ENCODE measurements at places on chromosomes 1 and 21.

GRCh38 chr1:212977781-212978645 lies 27.7 kb downstream of the VASH2 start:
- no peak for DNase-seq

- DNase-seq = no peak
Observed at GRCh38 chr1:221228594-221228993, 349.4 kb downstream of the HLX start.

DNA sequence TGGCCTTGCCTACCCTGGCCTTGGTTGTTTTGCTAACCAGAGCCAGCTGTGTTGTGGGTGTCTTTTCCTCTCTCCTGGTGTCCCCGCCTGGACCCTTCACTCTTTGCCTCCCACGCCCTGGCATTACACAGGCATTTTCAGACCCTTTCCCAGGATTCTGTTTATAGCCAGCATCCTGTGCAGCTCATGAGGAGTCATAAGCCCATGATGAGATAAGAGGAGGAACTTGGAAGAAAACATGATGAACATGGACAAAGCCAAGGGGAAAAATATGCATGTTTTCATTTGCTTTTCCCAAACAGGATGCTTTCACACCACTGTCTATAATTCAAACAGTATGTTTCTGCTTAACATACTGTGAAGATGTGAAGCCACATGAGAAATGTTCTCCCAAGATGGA lies 18.7 kb upstream of the WARS2 start:
- no peak for DNase-seq

DNA sequence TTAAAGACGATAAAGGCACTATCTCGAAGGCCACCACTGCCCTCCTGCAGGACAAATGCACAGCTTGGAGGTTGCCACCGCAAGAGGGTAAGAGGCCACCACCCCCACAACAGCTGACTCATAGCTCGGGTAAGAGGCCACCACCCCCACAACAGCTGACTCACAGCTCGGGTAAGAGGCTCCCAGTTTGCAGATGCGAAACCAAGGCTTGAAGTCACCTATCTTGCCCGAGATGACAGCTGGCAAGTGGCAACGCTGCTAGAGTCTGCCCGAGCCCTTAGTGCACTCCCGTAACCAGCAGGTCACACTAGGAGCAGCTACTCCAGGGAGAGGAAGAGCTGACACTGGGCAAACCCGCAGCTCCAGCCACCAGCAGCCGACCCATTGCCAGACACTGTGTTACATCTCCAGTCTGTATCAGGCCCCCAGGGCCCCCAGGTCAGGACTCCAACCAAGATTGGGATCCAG lies 17.1 kb upstream of the SPSB1 start:
- DNase-seq = peak; percentile 43

GRCh38 chr1:32184650-32185049 lies 5.2 kb downstream of the TXLNA start:
- no peak for DNase-seq

DNA sequence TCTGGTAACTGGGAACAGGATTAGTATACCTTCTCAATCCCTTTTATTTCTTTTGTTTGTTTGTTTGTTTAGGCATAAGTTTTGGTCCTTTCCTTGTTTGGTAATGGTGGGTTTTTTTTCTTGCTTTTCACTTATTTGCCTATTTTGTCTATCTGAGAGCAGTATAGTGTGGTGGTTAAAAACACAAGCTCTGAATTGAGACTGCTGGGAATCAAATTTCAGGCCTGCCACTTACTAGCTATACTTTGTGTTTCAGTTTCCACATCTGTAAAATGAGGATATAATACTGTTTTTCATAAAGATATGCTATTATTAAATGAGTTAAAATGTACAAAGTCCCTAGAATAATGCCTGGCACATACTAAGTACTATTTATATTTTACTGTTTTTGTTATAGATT lies 81.6 kb upstream of the IVNS1ABP start:
- DNase-seq = no peak

GRCh38 chr1:59605184-59605583 lies 209.6 kb upstream of the HOOK1 start:
- DNase-seq = no peak

DNA sequence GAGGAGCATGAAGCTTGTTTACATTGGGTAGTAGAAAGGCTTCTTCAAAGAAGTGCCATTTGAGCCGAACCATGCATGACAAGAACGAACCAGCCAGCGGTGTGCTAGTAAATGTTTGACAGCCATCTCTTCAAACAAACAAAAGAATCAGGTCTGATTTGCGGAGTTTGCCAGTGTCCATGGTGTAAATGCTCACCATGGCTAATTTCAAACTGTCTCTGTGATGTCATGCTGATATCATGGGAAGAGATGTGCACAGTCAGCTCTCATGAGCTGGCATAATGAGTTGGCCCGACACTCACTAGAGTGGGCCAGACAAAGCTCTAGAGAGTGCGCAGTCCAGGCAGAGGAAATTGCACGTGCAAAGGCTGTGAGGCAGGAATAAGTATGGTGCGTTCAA lies 101.1 kb downstream of the KAZN start:
- no peak for DNase-seq

GRCh38 chr1:5970610-5971273 lies 21.5 kb downstream of the NPHP4 start:
- DNase-seq = no peak

DNA sequence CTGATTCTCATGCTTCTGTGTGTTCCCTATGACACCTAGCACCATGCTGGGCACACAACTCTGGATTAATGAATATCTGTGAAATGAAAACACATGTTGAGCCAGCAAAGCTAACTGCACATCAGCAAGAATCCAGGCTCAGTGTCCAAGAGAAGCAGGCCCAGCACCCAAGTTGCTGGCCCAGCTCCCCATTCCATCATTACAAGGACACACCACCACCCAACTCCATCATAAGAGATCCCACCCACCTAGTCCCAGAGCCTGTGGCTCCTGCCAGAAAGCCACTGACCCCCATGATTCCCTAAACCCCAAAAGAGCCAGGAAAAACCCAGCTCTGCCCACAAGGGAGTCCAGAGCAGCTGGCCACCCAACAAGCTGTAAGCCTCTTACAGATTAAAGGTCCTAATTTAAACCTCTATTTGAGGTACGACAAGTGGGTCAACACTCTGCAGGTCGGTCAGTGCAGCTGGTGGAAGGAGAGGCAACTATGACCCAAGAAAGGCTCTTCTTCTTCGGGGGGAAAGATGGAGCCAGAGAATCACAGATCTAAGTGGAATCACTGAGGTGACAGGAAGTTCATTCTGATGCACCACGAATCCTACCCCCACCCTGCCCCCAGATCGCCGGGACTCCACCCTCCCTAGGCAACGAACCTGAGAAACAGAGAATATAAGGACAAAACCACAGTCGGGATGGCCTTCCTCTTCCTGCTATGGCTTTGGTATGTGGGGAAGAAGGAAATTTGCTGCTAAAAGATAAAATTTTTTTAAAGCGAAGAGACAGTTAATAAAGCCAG lies 58.2 kb downstream of the CD34 start:
- no peak for DNase-seq

DNA sequence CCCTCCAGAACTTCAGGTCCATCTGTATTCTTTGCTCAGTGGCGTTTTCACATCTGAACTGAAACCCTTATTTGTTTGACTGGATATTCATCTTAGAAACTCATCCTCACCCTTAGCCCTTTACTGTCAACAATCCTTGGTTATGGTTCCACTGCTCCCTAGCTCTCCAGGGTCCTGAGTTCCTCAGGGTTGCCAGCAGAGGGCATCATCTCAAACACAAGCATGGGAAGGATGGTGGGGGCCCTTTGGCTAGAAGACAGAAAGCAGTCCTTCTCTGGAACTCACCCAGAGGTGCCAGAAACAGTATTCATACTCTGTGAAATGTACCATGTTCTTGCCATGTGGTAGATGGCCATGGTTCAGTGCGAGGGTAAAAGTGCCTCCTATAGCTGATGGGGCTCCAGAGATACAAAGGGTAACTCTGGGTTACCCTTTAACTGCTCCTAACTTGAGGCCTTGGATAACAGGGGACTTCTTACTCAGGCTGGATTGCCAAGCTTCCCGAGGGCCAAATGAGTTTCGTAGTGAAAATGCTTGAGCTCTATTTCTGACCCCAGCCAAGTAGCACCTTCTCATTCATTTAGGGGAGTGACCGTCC lies 11.3 kb downstream of the NCSTN start:
- DNase-seq = peak; percentile 28

GRCh38 chr1:54989473-54989872 lies 9.0 kb downstream of the TMEM61 start:
- DNase-seq = no peak

DNA sequence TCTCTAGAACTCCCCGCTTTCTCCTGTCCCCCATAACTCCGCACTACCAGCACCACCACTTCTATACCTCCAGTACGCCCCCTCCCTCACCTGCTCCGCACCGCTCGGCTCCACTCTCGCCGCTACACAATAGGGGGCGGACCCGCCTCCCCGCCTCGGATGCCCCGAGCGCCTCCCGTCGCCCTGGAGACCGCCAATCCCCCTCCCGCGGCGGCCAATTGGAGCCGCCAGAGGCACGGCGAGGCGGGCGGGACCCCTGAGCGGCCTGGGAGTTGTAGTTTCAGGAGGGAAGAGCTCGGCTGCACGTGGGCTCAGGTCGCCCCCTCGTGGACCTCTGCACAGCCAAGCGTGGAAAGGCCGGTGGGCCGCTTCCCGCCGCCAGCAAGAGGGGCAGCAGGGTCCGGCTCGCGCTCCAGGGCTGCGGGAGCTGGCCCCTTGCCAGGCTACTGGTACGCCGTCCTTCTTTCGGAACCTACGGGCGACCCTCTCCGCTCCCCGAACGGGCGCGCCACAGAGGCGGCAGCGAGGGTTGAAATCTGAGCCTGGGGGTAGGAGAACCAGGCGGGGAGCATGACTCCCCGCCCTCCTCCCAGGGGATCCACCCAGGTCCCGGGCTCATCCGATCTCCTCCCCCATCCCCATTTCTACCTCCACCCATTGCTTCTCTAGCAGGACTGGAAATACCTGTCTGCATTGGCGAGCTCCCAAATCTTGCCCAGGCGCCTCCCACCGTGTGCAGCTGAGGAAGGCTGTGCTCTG lies at the start of gene IGSF9:
TSS of gene IGSF9 (minus strand) at position 131 of the 759 bp plus-strand sequence. CDS start 2,159 bp downstream, outside the sequence.
- DNase-seq = no peak

DNA sequence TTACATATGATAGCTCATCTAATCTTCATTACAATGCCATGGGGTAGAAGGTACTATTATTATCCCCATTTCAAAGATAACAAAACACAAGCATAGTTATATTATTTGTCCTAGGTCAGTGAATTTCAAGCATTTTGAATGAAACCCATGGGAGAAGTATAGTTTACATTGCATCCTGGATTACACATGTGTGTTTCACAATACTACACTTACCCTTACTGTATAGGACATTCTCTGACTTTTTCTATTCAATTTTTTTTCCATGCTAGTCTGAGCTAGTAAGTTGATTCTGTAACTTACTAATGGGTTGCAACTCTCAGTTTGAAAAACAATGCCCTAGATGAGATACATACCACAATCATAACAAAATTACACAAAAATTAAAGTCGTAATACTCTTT lies 8.7 kb upstream of the GPX7 start:
- DNase-seq = no peak

GRCh38 chr1:193538003-193538354 lies 351.6 kb upstream of the B3GALT2 start:
- no peak for DNase-seq

DNA sequence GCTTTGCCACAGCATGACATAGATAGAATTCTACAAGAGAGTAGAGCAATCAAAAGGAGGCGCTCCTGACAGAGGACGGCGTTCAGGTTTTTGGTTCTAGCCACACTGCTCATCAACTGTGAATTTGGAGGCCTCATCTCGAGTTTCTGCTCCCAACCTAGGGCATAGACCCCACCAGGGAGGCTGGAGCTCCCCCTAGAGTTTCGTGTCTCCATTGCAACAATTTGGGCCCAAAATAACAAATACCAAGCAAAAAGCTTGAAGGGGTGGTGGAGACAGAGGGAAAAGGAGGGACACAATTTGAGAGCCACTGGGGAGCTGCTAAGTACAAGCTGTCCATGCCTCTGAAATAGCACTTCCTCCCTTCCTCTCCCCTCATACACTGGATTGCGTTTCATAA lies 297.0 kb downstream of the GPATCH2 start:
- DNase-seq = peak; percentile 31

GRCh38 chr21:43925096-43925481 lies 60.1 kb downstream of the AGPAT3 start:
- DNase-seq = no peak

GRCh38 chr1:86948212-86948611 lies 33.8 kb downstream of the HS2ST1 start:
- DNase-seq = no peak

DNA sequence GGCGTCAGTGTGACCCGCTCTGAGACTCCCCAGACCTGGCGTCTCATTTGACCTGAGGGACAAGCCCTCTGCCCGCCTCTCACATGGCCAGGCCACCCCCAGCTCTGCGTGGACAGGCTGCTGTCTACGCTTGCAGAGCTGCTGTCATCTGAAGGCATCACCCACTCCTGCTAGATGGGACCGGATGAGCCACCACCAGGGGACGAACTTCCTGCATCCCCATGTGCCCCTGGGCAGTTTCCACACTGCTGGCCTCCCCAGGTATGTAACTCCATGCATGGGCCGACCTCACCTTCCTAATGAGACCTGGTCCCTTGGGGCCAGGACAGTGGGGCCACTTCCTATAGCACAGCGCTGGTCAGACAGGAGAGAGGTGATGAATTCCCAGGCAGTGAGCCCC lies 121.5 kb downstream of the PSMG1 start:
- no peak for DNase-seq

- no peak for DNase-seq
Observed at GRCh38 chr1:235953801-235954200, 87.1 kb upstream of the LYST start.

- no peak for DNase-seq
Observed at GRCh38 chr1:53625766-53626520, 113.0 kb downstream of the GLIS1 start.

DNA sequence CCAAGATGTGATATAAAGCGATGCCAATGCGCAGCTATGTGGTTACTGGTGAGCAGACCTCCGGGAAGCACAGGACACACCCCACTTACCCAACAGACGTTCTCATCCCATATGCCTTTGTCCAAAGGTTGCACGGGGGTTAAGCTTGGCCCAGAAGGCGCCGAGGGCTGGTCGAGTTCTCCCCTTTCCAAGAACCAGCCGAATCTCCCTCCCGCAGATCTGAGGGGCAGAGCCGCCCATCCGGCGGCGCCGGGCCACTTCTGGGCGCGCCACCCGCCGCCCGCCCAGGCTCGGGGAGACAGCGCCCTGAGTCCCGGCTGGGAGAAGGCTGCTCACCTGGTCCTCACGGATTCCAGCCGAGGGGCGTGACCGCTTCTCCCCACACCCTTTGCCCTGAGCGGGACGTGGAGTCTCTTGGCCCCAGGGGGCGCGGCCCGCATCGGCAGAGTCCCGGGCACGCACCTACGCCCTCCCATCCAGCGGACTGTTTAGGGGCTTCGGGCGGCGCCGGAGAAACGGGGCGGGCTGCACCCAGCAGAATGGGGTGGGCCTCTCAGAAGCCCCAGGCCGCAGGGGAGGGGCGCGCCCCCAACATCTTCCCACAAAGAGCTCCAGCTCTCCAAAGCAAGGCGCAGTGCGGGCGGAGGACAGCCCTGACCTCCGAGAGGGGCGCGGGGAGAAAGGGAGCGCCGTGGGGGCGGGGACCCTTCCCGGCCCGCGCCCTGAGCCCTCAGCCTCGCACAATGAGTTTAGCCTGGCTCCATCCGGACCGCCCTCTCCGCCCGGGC lies 615 bp downstream of the GPR161 start:
- no peak for DNase-seq

All from NCI-H460 (cell line).